ENCODE measurements at places on chromosomes 2 and 18. TPM values are rescaled to one million over a fixed set of nuclear protein-coding genes. Genes with fewer than 3 reads are reported as not detected.

The DNAH7 gene
- 10.5 TPM for total RNA-seq

DNA sequence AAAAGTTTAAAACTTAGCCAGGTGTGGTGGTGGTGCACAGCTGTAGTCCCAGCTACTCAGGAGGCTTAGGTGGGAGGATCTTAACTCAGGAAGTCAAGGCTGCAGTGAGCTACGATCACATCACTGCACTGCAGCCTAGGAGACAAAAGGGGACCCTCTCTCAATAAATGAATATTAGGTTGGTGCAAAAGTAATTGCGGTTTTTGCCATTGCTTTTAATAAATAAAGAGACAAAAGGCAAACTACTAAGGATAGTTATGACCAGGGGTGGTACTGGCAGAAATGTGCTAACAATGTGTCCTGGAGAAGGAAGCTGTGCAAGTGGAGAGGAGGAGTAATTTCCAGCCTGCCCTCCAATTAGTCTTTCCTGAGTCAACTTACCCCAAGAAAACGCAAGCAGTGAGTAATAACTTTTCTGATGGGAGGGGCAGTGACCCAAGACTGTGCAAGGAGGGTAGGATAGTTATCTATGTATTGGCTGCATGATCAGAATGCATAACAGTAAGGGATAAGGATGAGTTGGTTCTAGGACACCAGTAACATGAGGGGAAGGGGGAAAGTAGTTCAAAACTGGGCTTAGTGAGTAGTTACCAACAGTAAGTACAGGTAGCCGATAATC lies 1.5 kb downstream of the EXOC6B start:
- no peak for DNase-seq

GRCh38 chr2:130345611-130346010 lies 2.9 kb downstream of the IMP4 start:
- no peak for DNase-seq

The PLEKHA3 gene
- total RNA-seq: 15.2 TPM

DNA sequence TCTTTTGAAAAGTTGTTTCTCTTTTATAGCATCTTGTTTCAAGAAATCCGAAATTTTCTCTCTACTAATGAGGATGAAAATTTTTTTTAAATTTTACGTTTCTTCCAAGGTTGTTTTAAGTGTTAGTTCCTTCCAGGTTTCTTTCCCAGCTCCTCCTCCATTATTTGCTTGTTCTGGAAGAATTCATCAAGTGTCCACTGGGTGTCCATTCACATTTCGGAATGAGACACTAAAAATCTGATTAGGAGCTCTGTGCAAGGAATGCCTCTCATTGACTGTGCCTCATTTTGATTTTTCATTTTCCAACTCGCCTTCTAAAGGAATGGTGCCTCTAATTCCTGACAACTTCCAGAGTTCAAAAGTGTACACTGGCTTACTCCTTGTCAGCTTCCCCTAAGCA lies 6.1 kb downstream of the SP100 start:
- no peak for DNase-seq

The IGFBP5 gene
- total RNA-seq: 177 TPM

- DNase-seq: no peak
Measured at GRCh38 chr2:174059884-174060244, 94.7 kb upstream of the SP3 start.

The MZT2B gene
- 91.0 TPM for total RNA-seq

DNA sequence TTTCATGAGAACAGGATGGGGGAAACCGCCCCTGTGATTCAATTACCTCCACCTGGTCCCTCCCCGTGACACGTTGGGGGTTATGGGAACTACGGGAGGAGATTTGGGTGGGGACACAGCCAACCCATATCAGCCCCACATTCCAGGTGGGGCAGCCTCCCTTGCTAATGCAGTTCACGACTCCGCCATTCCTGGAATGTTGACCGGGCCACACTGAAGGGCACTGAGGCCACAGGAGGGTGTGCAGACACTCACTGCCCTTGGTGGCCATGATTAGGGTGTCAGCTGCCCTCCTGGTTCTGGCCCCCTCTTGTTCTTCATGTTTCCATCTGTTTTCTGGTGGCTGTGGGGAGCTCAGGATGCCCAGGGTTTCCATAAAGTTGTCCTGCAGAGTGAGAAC lies 176.3 kb downstream of the TWIST2 start:
- no peak for DNase-seq

Measured in breast epithelium (tissue), 4 donors.